ENCODE measurements at places on chromosomes 6 and 20. TPM values are rescaled to one million over a fixed set of nuclear protein-coding genes. Genes with fewer than 3 reads are reported as not detected.

DNA sequence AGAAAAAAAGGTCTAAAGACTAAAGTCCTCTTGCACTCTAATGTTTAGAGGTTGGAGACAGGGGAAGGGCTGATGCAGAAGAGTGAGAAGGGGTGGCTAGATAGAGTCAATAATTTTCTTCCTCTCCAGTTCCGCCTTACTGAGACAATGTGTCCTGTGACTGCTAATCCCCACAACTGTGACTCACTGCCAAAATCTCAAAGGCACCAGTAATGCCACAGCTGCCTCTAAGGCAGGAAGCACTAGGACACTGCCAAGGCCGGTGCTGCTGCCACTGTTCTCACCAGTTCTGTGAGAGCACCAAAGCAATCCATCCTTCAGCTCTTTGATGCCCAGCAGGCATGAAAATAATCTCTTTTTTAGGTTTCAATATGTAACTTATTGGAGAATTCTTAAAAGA is 701.9 kb upstream of the MAP3K7 start:
- DNase-seq: no peak

DNA sequence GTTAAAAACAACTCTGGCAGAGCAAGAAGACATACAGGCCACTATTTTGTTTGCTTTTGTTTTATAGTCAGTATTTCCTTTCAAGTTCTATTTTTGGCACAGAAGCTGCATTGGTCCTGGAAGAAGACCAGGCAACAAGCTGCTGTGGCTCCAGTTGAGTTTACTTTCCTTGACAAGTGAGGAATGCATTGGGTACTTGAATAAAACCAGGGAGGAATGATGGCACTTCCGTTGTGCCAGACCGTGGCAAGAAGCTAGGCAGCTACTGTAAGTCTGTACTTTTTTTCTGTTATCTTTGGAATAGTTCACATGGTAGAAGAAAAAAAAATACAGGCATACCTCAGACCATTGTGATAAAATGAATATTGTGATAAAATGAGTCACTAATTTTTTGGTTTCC is 66.3 kb downstream of the NCOA3 start:
- DNase-seq: no peak

GRCh38 chr6:134690048-134690447 is 259.9 kb downstream of the ALDH8A1 start:
- DNase-seq: no peak

DNA sequence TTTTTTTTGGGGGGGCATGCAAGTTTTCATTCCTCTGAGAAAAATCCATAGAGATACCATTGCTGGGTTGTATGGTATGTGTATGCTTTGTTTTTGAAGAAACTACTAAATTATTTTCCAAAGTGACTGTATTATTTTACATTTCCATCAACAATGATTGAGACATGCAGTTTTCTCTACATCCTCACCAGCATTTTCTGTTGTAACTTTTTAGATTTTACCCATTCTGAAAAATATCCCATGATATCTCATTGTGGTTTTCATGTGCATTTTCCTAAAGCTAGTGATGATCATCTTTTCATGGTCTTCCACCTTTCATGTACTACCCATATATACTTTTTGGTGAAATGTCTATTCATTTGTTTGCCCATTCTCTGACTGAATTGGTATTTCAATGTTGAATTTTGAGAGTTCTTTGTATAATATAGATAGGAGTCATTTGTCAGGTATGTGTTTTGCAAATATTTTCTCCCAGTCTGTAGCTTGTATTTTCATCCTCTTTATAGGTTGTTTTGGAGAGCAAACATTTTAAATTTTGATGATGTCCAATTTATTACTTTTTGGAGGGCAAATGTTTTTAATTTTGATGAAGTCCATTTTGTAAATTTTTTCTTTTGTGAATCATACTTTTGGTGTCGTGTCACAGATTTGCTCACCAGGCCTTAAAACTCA is 827.5 kb upstream of the CITED2 start:
- DNase-seq: no peak

- DNase-seq: no peak
Measured at GRCh38 chr6:24419526-24419925, 16.8 kb downstream of the MRS2 start.

The EMILIN3 gene
- 2.3 TPM for total RNA-seq

The RNF146 gene
- total RNA-seq: 56.8 TPM

The ACTL10 gene
- total RNA-seq: 1.4 TPM

The MAFB gene
- 54.0 TPM for total RNA-seq

The VIP gene
- 0.32 TPM for total RNA-seq

The SLC17A2 gene
- not detected for total RNA-seq

The ZNF311 gene
- total RNA-seq: 1.7 TPM

The FAM83C gene
- not detected for total RNA-seq
